ENCODE measurements at places on chromosomes 3 and 15. TPM values are rescaled to one million over a fixed set of nuclear protein-coding genes. Genes with fewer than 3 reads are reported as not detected.

DNA sequence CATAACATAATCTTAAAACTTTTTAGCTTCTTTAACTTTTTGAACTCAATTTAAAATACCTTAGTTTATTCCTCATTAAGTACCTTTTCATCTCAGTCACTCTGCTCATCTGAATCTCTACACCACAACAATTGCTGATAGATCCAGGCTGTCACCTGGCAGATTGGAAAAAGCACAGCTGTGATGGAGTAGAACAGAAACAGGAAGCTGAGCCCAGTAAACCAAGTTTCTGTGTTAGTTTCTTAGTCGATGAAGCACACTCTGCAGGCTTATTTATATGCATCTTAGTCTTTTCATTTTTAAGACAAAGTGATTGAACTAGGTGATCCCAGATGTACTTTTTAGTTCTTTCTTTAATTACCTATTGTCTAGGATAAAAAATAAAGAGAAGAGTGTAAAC, 1398.0 kb upstream of the ALCAM start:
- no peaks in the 10 kb centered on the region for H3K4me1 ChIP-seq
- no peak overlapping the region for H3K4me3 ChIP-seq
- H3K27ac ChIP-seq = no peak overlapping the region
- no peak for DNase-seq

SLC24A5 gene
- total RNA-seq = not detected

GREM1 gene
- total RNA-seq = 30.1 TPM

- no peaks in the 10 kb centered on the region for H3K36me3 ChIP-seq
- no peak overlapping the region for H3K27ac ChIP-seq
- no peak for DNase-seq
Observed at GRCh38 chr3:119187266-119187665, 13.9 kb downstream of the UPK1B start.

PAQR9 gene
- not detected for total RNA-seq

DNA sequence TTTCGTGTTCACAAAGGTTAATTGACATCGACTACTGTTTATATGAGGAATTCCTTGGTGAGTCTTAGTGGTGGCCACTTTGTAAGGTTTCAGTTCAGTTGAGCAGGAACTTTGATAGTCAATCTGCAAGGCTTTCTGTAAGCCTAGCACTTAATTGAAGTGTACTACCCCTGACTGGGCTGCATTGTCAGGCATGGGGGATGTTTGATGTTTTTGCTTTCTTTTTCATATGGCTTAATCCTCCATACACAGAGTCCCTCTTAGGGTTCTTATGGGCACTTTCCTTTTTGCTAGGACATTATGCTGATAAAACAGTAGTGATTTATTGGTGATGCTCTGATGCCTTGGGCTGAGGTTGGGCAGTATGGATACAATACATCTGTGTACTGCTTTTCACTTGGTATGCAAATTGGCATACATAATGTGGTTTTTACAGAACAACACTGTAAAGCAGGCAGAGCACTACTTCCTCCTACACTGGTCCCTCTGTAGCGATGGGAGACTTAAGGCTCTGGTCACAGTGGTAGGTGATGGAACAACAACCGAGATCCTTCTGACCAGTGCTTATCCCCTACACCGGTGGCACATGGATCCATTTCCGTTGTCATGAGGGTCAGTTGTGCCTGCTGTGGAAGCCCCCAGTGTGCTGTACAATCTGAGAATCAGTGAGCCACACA, 261.0 kb downstream of the MFSD1 start:
- H3K27ac ChIP-seq = no peak overlapping the region
- no peaks in the 10 kb centered on the region for H3K36me3 ChIP-seq
- no peaks in the 10 kb centered on the region for H3K27me3 ChIP-seq

GRCh38 chr15:68524753-68525584, 53.8 kb upstream of the CORO2B start:
- H3K4me3 ChIP-seq = no peak overlapping the region
- H3K4me1 ChIP-seq = no peaks in the 10 kb centered on the region
- no peak for DNase-seq
- H3K36me3 ChIP-seq = no peaks in the 10 kb centered on the region
- no peaks in the 10 kb centered on the region for H3K27me3 ChIP-seq
- no peak overlapping the region for H3K27ac ChIP-seq

DNA sequence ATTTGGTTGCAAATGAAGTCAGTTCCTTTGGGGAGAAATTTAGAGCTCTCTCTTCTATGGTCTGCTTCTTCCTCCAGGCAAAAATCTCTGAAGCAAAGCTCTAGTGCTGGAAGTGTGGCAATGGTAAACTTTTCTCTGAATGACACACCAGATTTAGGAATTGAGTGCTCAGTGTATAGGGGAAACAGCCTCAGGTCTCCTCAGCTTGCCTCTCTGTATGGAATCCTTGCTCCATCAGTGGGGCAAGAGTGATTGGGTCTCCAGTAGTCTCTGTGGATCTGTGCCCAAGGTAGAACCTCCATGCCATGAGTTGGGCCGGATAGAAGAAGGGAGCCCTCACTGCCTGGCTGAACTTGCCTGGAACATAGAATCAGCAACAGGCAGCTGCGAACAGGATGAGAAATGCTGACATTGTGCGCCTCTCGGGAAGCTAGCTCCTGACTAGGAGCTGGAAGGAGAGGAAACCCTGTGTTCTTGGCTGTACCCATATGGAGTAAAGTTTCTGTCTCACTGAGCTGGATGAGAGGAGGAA, 156.1 kb downstream of the WNT7A start:
- H3K27me3 ChIP-seq = no peaks in the 10 kb centered on the region
- no peak overlapping the region for H3K4me3 ChIP-seq
- no peak overlapping the region for H3K27ac ChIP-seq
- DNase-seq = no peak
- no peaks in the 10 kb centered on the region for H3K4me1 ChIP-seq

TMEM40 gene
- 0.84 TPM for total RNA-seq

TPRG1 gene
- total RNA-seq = 14.9 TPM

IGSF10 gene
- 7.7 TPM for total RNA-seq

DNA sequence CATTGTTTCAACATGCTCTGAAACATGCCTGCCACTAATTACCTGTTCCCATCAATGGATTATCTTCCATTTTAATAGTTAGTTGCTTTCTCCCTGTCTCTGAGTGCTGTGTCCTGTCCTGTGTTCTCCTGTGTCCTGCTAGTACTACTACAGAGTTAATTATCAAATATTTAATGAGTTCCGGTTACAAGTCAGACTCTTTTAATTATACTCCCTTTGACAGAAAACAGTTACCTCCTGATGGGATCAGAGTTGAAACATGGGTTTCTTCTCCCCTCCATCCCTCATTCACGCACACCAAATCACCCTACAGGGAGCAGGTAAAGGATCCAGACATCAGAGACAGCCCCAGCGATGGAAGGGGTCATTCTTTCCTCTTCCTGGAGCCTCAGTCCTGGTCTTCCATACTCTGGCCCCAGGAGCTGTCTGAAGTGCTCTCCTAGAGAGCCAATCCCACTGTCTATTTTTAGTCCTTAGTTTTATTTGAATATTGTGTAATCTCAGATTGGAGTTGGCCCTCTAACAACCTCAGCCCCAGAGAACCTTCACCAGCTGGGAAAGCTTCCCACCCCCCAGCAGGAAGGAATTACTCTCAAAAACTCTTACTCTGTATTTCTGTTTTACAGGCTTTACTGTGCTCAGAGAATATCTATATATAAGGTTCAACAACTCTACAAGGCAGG, 137.0 kb upstream of the C2CD4B start:
- H3K27me3 ChIP-seq = no peaks in the 10 kb centered on the region
- H3K36me3 ChIP-seq = no peaks in the 10 kb centered on the region
- no peaks in the 10 kb centered on the region for H3K4me1 ChIP-seq
- H3K27ac ChIP-seq = no peak overlapping the region
- H3K4me3 ChIP-seq = no peak overlapping the region

Data from aorta (tissue), 5 donors.